Substantia nigra (tissue), 51 donors: ENCODE measurements at places on chromosomes 1 and 21.

DNA sequence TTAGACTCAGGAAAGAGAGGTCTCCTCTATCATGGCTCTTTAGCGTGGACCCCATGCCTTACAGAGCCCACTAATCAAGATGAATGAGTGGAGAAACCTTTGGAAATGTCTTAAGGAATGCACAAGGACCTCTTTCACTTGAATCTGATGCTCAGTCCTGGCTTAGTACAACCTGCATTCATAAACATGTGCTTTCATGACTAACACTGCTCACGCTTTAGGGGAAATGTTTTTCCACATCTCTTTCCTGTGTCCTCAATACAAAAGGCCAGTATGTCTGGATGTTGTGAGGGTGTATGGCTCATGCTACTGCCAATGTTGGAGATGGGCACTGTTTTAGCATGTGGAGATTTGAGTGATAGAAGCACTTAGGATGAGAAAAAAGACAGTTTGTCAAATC lies 14.2 kb upstream of the GNG12 start:
- DNase-seq, result no peak

DNA sequence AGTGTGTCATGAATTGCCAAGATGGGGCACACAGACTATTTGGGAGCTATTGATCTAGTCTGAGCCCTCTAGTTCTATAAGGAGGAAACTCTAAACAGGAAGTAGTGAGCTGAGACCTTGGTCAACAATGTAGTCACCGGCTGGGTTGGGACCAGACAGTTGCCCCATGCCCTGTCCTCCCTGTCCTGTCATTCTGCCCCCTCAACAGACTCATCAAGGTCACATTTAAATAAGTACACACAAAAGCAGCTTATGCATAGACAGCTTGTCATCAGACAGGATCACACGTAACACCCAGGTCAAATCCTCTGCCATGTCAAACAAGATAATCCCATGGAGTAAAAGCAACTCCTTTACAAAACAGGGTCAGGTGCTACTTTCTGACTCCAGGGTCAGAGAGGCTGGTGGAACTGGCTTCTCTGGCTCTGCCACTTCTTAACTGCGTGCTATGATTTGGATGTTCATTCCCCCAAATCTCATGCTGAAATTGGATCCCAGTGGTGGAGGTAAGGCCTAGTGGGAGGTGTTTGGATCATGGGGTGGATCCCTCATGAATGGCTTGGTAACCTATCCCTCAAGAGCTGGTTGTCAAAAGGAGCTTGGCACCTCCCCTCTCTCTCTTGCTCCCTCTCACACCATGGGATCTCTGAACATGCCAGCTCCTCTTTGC lies 128.9 kb downstream of the HIVEP3 start:
- no peak for DNase-seq

DNA sequence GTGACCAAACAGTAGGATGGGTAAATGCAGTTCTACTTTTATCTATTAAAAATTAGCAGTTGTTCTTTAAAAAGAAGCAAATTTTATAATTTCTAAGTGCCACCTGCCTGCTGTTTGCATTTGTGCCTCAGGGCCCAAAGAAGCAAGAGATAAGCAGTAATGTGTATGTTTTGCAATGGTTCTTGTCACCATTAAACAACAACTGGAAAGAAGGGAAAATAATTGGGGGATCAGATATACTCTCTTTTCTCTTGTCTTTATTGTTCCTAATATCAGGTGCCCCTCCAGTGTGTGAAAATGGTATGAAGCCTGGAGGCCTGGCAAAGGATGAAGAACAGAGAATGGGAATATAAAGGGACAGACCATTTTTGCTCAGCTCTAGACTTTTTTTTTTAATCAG lies 9.6 kb downstream of the B3GALT2 start:
- DNase-seq, result no peak

GRCh38 chr21:42674351-42674940 lies 21.0 kb downstream of the PDE9A start:
- no peak for DNase-seq

- DNase-seq, result no peak
Measured at GRCh38 chr1:235730007-235730406, 80.4 kb upstream of the GNG4 start.

GRCh38 chr1:50829014-50829958 lies 130.8 kb downstream of the FAF1 start:
- no peak for DNase-seq

- no peak for DNase-seq
Measured at GRCh38 chr1:76511558-76512179, 355.6 kb upstream of the ST6GALNAC5 start.

DNA sequence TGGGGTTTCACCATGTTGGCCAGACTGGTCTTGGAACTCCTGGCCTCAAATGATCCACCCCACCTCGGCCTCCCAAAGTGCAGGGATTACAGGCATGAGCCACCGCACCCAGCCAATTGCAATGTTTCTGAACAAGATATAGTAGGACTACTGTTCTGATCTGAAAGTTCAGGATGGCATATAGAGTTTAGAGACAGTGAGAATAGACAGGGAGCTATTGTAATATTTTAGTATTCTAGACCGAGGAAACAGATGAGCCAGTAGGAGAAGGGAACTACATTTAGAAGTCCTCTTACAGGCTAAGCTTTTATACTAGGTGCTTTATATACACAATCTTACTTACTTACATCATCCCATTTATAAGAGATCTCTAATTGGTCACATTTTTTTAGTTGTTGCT lies 33.1 kb downstream of the SOAT1 start:
- DNase-seq, result no peak

DNA sequence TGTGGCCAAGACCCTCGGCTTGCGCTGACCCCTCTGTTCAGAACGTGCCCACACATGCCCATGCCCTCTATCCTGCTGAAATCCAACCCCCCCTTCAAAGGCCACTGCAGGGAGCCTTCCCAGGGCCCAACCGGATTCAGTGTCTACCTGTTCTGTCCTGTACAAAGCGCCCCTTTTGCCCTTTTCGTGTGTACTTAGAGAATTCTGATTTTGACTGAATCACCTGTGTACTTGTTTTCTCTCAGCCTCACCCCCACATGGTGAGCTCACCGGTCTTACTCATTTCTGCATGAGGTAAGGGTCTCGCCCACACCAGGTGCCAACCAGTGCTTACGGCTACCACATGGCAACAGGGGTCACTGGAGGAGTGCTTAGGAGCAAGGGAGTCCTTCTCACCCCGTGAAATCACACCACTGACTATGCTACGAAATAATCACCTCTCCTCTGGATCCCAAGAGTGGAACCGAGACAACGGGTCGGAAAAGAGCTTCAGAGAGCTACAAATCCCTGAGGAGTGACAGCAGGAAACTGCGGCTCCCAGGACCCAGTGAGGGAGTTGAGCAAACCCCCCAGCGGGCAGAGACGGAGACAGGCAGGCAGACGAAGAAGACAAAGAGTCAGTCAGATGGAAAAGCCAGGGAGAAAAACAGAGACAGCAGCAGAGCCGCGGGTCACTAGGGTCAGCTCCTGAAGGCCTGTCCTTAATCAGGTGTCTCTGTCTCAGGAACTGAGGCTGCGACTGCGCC lies 2.1 kb upstream of the S100A2 start:
- no peak for DNase-seq

DNA sequence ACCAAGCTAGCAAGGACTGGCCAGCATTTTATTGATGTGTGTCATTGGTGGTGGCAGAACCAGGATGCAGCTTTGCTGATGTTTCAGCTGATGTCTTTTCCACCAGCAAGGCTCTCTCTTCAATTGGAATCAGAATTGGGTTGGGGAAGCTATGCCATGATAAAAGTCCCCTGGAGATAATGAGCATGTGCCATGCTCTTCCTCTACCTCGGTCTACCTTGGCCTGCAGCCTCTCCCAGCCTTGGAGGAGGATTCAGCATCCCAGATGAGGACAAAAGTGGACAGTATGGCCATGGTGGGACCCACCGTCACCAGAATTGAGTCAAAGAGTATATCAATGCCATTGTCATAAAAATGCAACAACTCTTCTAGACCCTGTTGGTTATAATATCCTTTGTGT lies 8.6 kb downstream of the AVPR1B start:
- DNase-seq, result no peak

DNA sequence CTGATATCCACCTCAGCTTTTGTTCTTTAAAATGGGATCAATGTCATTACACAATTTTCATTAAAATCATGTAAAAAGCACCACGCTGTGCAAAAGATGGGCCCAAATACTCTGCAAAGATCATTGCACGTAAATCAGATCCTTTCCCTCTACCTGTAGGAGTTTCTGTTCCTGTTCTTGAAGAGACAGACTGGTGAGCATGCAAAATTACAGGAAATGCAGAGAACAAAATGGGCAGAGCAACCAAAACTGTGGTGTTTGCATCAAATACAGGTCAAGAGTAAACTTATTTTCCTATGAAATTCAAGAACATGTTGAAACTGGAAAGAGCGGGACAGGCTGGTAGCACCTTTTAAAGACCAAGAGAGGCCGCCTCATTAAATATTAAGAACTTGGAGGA lies 294.9 kb upstream of the ADGRL2 start:
- DNase-seq, result no peak

DNA sequence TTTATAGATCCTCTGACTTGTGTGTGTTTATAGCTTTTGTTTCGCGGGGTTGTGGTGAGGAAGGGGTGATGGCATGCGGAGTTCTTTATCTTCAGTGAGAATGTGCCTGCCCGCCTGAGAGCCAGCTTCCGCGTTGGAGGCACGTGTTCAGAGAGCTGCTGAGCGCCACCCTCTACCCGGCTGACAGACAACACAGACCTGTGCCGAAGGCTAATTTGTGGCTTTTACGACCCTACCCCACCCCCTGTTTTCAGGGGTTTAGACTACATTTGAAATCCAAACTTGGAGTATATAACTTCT lies 14.4 kb upstream of the CD101 start:
- no peak for DNase-seq

DNA sequence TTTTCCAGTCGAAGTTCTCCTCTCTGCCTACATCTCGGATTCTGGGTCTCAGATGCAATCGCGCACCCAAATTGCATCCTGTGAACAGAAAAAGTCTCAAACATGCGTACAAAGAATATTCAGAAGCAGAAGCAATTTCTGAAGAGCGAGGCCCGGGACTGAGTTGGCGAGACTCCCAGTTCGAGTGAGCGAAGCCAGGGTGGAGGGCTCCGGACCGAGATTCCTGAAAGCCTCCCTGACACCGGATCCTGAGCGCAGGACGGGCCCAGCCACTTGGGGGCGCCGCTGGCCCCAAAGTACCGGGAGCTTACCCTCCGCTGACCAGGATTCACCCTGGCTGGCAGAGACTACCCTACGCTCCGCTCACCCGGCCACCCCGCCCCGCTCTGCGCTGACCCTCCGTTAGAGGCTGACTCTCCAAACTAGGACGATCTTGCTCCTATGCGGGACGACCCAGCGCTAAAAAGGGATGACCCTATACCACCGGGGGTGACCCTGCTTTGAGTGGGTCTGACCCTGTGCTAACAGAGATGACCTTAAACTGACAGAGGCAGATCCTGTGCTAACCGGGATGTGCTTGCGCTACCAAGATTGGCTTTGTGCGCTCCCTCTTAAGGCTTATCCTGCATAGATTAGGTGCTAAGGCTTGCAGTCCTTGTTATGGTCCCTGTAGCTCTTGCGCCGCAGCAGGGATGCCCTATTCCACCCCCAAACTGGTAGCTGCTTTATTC lies 12.1 kb downstream of the FOXD2 start:
- no peak for DNase-seq

- no peak for DNase-seq
Measured at GRCh38 chr1:65924471-65924870, 131.8 kb downstream of the PDE4B start.

DNA sequence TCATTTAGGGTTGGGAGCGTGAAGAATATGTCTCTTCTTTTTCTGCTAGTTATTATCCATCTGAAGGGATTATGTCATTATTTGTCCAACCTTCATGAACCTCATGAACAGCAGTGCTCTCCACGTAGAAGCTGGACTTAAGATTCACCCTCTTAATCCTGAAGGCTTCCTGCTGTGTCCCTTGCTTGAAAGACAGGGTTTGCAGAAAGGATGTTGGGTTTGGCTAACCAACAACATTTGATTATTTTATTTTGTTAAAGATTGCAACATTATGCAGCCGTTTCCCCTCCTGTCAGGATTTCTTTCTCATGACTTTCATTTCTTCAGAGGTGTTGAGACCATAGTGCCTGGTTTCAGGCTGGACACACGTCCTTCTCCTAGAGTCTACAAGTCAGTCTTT lies 75.2 kb downstream of the NGF start:
- no peak for DNase-seq

GRCh38 chr1:151342569-151342968 lies 4.5 kb downstream of the RFX5 start:
- no peak for DNase-seq

- no peak for DNase-seq
Measured at GRCh38 chr1:109762821-109763645, 690 bp downstream of the EPS8L3 start.

DNA sequence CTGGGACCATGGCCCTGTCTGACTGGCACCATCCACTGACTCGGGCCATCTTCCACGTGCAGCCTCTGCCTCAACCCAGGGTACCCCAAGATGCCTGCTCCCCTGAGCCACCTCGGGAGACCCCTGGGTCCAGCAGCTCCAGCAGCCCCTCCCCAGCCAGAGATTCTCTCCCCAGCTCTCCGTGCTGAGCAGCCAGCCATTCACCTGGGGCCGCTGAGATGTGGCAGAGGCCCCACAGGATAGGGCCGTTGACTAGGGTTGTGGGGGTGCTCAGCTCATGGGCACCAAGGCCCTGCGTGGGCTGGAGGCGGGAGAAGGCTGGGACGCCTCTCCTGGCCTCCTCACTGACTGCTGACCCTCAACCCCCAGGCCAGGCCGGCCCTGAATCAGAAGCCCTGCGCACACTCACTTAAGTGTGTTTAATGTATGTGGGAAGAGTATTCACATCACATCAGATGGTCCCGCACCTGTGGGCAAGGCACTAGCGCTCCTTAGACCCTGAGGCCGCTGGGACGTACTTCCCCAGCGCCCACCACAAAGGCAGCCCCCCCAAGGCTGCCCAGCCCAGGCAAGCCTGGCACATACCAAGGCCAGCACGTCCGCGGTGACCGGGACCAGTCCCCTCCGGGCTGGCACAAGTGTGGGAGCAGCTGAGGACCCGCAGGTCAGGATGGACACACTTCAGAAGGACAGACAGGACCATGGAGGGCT lies 27.8 kb downstream of the SLC19A1 start:
- DNase-seq, result no peak

- no peak for DNase-seq
Measured at GRCh38 chr1:20848162-20848561, 61.1 kb upstream of the HP1BP3 start.

GRCh38 chr1:36625935-36626310 lies 143.2 kb upstream of the CSF3R start:
- no peak for DNase-seq

DNA sequence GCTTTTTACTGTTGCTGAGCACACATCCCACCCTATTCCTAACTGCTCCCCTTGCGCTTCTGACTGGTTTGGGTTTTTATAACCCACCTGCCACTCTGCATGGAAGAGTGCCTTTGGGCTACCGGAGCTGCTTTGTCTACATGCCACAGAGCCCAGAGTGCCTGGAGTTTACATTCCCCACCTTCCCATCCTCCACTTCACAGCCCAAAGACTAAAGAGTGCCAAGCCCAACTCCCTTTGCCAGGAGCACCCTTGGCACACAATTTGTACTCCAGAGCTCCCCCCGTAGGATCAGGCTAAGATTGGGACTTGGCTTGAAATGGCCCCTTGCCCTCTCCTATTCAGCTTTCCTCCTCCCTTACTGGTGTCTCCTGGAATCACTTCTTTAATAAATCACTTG lies 63.3 kb downstream of the LHX9 start:
- DNase-seq, result no peak
